ENCODE measurements at places on chromosomes 7 and 10.
A peak's percentile ranks its signal among the peaks of the same experiment; 100 is the strongest.

- no peaks in the 10 kb centered on the region for H3K27me3 ChIP-seq
- no peak overlapping the region for H3K27ac ChIP-seq
- DNase-seq, result no peak
- H3K4me3 ChIP-seq, result no peak overlapping the region
- peaks cover 11% of the 10 kb centered on the region for H3K4me1 ChIP-seq
- no peaks in the 10 kb centered on the region for H3K36me3 ChIP-seq
These were observed 2.4 kb downstream of the NYAP1 start for GRCh38 chr7:100486111-100486636.

DNA sequence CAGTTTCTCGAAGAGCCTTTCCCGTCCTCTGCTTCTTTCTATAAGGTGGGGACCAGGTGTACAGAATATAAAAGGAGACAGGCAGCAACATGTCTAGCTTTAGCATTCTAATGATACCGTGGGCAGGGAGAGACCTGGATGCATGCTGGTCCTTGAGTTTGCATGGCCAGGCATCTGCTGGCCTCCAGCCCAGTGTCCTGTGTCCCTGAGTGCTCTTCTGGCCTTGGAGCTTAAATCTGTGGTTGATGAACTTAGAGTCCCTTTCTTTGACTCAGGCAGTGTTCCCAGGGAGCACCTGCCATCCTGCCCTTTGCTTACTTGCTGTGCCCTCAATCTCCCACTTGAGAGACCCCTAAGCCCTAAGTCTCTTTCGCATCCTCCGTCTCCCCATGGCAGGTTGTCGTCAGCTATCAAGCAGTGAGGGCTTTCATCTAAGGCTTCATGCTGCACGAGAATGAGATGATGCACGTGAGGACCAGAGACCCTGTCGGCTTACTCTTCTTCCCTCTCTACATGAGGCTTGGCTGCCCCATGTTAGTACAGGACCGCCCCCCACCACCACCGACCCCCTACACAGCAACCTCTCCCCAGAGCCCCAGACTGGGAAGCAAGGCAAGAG is 313.4 kb upstream of the C7orf33 start:
- no peak overlapping the region for H3K4me3 ChIP-seq
- H3K27ac ChIP-seq, result no peak overlapping the region
- peaks cover 28% of the 10 kb centered on the region for H3K27me3 ChIP-seq
- DNase-seq, result no peak
- no peaks in the 10 kb centered on the region for H3K36me3 ChIP-seq
- H3K4me1 ChIP-seq, result no peaks in the 10 kb centered on the region

DNA sequence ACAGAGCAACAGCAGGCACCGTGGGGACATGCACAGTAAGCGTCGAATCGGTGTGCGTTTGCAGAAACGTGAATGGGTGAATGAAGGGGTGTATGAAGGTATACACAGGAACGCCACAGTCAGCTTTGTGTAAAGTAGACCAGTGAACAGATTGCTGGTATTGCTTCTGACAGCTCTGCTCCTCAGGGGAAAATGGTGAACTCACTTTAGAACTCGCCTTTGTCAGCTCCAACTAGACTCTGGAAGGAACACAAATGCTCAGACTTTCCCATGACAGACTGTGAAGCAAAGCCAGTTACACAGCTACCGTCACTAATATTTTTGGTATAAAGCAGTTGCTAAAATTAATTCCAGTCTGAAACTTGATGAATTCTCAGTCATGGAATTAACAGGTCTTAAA is 78.9 kb downstream of the CUX1 start:
- DNase-seq, result no peak
- H3K36me3 ChIP-seq, result no peaks in the 10 kb centered on the region
- H3K4me3 ChIP-seq, result no peak overlapping the region
- H3K4me1 ChIP-seq, result peaks cover 23% of the 10 kb centered on the region
- H3K27ac ChIP-seq, result no peak overlapping the region

DNA sequence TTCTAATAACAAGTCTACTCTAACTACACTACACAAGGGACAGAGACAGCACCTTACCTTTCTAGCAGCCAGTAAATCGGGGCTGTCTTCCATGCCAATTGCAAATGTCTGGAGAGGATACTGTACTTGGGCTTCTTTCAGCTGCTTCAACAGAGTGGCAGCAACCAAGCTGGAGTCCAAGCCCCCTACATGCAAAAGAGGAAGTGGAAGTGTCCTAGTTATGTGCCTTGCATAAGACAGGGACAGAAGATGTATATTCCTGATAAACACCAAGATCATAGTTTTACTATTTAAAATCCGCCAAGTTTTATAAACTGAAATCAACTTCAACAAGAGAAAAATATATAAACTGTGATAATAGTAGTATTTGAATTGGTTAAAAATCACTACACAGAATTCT is 14.0 kb downstream of the ASNS start:
- H3K36me3 ChIP-seq, result peaks cover 47% of the 10 kb centered on the region
- no peak overlapping the region for H3K27ac ChIP-seq
- DNase-seq, result no peak
- no peaks in the 10 kb centered on the region for H3K4me1 ChIP-seq
- no peak overlapping the region for H3K4me3 ChIP-seq

DNA sequence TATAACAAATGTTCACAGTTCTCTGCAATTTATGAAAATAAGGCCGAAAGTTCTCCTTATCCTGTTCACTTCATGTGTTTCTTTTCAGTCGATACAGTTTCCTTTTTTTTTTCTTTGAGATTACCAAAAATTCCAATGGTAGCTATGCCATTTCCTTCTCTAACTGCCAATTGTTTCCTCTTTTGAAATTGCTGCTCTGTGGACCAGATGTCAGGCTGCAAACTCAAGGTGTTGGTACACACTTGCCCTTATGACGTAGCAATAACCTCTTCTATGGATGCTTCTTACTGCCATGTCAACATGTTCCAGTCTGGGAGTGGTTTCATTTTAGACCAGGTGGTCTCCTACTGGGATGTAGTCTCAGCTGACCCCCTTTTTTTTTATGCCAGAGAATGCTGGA is 52.9 kb downstream of the CASD1 start:
- H3K4me1 ChIP-seq, result no peaks in the 10 kb centered on the region
- no peaks in the 10 kb centered on the region for H3K27me3 ChIP-seq
- no peak for DNase-seq
- no peak overlapping the region for H3K27ac ChIP-seq
- H3K36me3 ChIP-seq, result peaks cover 23% of the 10 kb centered on the region

DNA sequence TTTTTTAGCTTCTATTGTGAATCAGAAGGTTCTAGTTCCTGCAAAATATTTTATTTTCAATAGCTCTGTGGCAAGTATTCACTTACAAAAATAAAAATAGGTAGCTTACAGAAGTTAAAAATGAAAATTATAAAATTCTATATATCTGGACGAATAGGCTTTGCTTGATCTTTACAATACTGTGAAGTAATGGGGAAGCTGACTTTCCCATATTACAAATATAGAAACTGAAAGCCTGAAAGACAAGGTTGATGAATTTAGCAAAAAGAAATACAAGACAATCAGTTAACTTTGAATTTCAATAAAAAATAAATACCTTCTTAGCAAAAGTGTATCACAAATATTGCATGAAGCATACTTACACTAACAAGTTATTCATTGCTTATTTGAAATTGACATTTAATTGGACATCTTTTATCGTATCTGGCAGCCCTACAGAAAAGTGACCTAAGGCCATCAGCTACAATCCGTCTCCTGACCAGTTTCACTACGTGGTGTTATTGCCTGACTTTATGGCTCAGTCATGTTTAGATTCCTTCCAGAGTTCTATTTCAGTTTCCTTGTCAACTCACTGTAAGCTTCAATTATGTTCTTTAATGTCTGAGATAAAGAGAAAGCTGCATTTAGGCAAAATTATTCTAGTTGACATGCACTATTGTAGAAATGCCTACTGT is 310.5 kb upstream of the HGF start:
- H3K27ac ChIP-seq, result no peak overlapping the region
- no peak overlapping the region for H3K4me3 ChIP-seq
- no peaks in the 10 kb centered on the region for H3K4me1 ChIP-seq
- H3K36me3 ChIP-seq, result no peaks in the 10 kb centered on the region

DNA sequence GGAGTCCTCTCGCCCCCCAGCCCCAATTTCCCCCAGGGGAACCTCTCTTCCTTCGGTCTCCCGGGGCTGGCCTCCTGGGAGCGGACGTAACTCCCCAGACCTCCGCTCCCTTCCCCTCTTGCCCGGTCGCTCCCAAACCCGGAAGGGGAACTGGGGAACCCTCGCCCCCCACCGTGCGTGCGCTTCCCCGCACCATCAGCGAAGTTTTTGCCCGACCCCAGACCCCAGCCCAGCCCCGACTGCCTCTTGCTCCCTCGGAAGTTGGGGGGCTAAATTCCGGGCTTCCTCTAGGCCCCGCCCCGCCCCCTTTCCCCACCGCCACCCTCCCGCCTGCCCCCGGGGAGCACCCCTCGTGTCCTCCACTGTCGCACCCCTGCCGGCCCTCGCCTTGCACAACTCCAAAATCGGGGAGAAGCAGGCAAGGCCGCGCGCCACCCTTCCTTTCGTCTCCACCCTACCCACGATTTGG is 436 bp downstream of the GNB2 start:
- H3K4me3 ChIP-seq, result peak overlapping the region; percentile 94
- no peak for DNase-seq
- H3K36me3 ChIP-seq, result peaks cover 20% of the 10 kb centered on the region
- H3K27me3 ChIP-seq, result no peaks in the 10 kb centered on the region
- H3K27ac ChIP-seq, result peak overlapping the region; percentile 97

DNA sequence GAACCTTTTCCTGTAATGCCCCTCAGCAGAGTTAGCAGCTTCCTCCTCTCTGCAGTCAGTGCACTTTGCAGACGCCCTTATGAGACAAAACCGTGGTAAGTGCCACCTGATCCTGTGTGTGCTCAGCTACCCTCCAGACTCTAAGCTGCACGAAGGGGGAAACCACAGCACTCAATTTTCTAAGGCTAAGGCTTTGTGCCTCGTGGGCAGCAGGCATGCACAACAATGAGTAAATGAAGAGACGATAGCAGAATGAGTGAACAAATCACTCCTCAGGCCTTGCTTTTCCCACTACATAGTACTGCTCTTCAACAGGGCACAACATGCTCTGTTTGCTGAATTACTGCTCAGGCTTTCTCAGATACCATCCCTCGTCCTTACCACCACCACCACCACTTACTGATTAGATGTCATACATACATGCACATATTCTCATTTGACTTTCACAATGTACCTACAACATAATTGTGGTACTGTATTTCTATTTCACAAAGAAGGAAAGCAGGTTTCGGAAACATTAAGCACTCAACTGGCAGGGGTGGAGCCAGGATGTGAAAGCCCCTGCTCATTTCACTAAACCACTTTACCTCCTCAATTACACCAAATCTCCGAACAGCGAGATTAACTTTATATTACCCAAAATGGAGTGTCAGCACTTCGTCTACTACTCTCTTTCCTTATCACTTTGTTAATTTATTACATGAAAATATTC is 85.4 kb downstream of the ICA1 start:
- H3K36me3 ChIP-seq, result no peaks in the 10 kb centered on the region
- DNase-seq, result peak; percentile 80
- no peaks in the 10 kb centered on the region for H3K27me3 ChIP-seq
- peak overlapping the region; percentile 68 for H3K4me3 ChIP-seq
- H3K27ac ChIP-seq, result peak overlapping the region; percentile 98

DNA sequence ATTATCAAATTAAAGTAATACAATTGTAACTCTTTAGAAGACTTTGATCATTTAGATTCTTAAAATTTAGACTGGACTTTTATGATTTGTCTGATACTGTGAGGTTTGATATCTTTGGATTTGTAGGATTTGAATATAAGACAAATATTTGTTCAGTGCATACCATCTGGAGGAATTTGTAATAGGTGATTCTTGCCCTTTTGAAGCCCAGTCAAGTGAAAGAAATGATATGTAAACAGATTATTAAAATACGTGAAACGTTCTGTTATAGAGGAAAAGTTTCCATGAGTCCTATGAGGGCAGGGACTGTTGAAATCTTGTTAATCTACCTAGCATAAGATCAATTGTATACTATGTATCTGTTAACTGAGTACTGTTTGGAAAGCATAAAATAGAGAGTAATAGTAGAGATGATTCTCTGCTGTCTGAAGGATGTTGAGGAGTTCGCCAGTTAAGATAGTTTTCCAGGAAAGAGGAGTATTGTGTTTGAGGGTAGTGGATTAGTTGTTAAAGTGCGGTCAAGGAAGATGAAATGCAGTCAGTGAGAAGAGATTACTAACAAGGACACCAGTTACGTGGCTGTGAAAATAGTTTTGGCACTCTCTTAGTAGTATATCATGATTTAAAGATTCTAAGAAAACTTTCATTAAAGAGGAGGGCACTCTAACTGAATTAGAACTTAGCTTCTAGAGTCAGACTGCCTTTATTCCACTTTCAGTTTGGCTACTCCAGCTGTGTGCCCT is 14.4 kb downstream of the PDCD4 start:
- H3K27ac ChIP-seq, result peak overlapping the region; percentile 39
- no peak for DNase-seq
- peaks cover 71% of the 10 kb centered on the region for H3K4me1 ChIP-seq
- peak overlapping the region; percentile 12 for H3K4me3 ChIP-seq

GRCh38 chr7:45073786-45074527 is 14.8 kb downstream of the NACAD start:
- no peak overlapping the region for H3K4me3 ChIP-seq
- no peak for DNase-seq
- H3K36me3 ChIP-seq, result peaks cover 8% of the 10 kb centered on the region
- no peaks in the 10 kb centered on the region for H3K27me3 ChIP-seq
- H3K4me1 ChIP-seq, result peaks cover 40% of the 10 kb centered on the region

DNA sequence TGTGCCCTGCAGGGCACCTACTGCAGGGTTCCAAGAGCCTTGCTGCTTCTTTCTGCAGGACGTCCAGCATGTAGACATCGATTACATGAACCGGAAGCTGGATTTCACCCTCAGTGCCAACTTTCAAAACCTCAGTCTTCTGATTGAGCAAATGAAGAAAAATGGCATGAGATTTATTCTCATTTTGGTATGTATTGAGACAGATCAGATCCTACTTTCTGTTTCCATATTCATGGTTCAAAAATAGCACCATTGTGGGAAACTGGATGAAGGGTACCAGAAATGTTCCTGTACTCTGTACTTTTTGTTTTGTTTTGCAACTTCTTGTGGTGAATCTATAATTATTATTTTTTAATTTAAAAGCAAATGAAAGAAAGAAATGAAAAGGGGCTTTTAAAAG is 64.1 kb downstream of the MGAM2 start:
- no peaks in the 10 kb centered on the region for H3K27me3 ChIP-seq
- H3K27ac ChIP-seq, result no peak overlapping the region
- no peaks in the 10 kb centered on the region for H3K4me1 ChIP-seq
- no peaks in the 10 kb centered on the region for H3K36me3 ChIP-seq
- DNase-seq, result no peak

DNA sequence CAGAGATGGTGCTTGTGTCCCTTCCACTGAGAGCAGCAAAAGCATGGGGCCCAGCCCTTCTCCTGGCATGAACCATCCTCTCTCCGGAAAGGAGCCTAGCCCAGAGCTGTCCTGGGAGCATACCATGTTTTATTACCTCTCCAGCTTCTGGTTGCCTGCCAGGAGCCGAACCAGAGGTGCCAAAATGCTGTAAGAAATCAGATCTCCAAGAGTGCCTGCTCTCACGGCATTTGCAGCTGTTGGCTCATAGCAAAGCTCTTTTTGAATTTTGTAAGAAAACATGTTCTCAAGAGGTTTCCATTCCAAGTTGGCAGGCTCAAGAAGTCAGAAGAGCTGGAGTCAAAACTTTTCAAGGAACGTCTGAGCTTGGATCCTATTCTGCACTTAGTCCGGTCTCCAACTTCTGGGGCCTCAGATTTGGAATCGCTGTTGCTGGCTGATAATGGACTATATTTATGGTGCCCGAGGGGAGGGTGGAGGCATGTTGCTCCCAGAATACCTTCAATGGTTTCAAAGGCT is 211.7 kb upstream of the MKI67 start:
- peaks cover 21% of the 10 kb centered on the region for H3K27me3 ChIP-seq
- DNase-seq, result no peak
- H3K4me1 ChIP-seq, result no peaks in the 10 kb centered on the region
- no peaks in the 10 kb centered on the region for H3K36me3 ChIP-seq

Data from naive thymus-derived CD8-positive, alpha-beta T cell (primary cell).